ENCODE measurements at places on chromosomes 1 and 21. TPM values are rescaled to one million over a fixed set of nuclear protein-coding genes. Genes with fewer than 3 reads are reported as not detected.
A peak's percentile ranks its signal among the peaks of the same experiment; 100 is the strongest.

GRCh38 chr1:85220756-85221201 is 20.0 kb upstream of the SYDE2 start:
- no peak for DNase-seq

DNA sequence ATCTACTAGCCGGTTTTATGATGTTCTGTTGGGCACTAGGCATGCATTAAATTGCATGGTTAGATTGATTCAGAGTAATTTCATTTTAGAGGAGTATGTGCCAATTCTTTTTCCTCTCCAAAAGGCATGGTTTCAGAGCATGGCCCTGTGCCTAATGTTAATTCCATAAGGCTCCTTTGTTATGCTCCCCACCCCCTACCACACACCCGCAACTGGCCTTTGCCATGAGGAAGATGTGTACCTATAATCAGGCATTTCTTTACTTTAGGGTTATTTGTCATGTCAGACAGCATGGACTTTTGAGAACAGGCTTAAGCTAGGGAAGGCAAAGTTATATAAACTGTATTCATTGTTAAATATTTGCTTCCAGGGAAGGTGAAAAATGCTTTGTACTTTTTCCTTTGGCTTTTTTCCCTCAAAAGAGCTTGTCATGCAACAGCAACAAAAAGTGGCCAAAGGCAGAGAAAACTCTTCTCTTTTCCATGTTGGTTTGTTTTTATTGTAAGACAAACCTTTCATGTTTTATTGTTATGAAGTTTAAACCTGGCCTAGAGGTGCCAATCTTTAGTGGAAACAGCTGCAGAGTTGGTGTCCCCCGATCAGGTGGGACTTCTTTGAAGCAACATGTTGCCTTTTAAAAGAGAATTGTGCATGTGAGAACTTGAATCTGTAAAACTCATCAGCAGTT is 24.3 kb upstream of the NBL1 start:
- DNase-seq: no peak

The RAB25 gene
- not detected for total RNA-seq

The MTFR1L gene
- total RNA-seq: 30.0 TPM

The PGD gene
- 142 TPM for total RNA-seq

- DNase-seq: no peak
These were observed 24.7 kb downstream of the VAMP4 start for GRCh38 chr1:171717062-171717718.

The IGSF3 gene
- total RNA-seq: 2.2 TPM

DNA sequence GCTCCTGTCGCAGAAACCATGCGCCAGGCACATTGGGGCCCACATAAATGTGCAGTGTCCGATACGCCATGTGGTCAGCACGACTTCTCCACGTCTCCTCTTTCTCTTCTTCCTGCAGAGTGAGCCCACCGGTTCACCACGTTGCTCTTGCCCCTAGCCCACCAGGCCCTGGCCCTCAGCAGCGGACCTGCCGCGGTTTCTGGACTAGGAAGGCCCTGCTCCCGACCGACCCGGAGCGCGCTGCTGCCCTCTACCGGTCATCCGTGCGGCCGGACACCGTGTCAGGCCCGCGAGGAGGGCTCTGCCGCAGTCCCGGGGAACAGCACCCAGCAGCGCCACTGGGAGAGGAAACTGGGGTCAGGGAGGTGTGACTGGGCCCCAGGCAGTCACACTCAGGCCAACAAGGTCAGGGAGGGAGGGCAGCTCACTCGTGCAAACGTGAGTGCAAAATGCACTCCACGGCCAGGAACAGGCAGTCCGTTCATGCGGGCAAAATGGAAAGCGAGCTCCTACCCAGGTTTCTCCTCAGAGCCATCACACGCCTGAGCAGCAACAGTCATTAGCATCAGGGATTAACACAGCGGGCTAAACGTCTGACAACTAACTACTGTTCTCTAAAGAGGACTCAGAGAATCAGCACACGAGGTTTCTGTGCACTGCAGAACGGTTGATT is 13.7 kb downstream of the TLR5 start:
- DNase-seq: peak; percentile 90

DNA sequence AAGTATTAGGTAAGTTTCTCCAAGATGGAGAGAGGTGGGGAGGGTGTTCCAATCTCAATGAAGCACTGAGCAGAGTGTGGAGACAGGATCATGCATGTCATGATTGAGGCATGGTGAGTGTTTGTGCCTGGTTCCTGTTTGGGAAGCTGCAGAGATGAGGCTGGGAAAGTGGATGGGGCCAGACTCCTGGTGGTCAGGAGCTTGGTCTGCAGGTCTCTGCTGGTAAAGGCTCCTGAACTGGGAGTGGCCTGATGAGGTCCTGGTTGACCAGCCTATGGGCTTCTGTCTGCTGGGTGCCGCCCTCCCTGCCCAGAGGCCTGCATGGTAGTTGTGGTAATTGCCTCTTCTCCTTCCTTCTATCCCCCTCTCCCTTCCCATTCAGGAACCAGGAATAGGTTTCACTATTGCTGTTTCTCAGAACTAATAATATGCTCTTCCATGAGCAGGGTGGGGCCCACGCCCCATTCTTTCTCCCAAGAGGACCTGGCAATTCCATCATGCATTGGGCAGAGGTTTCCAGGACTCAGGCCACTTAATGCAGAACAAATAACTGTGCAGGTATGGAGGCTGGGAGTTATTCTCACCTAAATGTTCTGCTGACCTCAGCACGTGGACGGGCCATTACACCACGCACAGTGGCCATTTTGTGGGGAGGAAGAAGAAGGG is 24.5 kb downstream of the PROK1 start:
- no peak for DNase-seq

Measured in activated CD4-positive, alpha-beta T cell treated with anti-CD3 and anti-CD28 coated beads, Interleukin-2, amount 10 ng/mL, durations not matched to agents 24 days and 14 days (primary cell).